ENCODE measurements at places on chromosomes 7 and 10.

- DNase-seq: no peak
Observed at GRCh38 chr7:14934839-14935238, 32.3 kb upstream of the DGKB start.

DNA sequence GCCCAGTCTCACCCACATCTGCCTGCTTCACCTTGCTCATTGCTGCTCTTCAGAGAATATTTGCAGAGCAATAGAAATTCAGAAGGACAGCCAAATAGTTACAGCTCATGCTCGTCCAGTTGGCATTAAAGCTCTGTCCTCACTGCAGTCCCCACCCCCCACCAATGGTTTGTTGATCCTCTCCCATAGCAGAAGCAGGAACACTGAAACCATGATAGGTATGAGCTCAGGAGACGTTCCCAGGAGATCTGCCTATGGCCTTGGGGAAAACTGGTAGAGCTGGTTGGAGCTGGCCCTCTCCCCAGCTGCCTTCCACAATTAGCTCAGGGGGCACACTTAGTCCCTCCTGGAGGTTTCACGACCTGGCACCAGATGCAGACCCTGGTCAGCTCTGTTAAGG, 68.6 kb upstream of the KMT2C start:
- no peak for DNase-seq

DNA sequence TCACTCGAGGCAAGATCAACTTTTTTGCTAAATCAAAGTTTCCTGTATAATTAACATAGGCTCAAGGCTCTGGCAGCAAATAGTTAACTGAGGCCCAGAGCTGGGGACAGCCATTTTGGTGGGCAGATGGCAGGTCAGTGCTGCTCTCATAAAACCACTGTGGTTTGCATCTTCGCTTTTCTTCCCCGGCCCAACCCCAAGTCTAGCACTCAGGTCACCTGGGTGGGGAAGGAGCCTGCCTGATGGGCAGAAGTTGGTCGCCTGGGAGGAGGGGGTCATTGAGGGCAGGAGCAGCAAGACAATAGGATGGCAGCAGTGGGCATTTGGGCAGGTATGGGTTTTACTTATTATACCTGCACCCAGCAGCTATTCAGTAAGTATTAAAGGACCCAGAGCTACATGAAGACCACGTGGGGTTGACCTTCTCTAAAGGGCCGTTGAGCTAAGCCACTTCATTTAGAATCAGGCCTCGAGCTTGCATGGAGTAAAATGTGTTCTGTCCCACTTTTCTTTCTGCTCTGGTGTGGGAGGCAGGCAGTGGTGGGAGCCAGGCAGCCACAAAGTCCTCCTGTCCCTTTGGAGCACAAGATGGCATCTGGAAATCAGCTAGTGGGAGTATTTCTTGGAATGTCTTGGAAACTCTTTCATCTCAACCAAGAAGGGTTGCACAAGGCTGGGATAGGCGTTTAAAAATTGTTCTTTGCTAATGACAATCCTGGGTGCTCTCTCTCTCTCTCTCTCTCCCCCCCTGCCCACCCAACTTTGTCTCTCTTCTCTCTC, 133.4 kb downstream of the SPAG6 start:
- DNase-seq: no peak

DNA sequence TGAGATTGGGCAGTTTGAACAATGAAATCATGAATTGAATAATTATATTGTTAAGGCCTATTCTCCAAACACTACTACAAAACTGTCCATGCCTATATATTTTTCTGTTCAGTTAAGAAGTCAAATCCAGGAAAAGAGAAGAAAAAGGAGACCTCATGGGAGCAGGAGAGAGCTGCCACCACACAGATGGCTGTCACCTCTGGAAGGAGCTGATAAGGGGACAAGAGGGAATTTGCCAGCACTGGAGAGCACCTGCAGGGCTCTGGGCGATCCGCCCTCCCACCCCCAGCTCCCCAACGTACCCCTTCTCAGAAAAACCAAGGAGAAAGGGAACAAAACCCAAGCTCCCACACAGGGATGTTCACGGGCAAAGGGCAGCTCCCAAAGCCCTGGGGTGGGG, 227.8 kb downstream of the TNS3 start:
- no peak for DNase-seq

DNA sequence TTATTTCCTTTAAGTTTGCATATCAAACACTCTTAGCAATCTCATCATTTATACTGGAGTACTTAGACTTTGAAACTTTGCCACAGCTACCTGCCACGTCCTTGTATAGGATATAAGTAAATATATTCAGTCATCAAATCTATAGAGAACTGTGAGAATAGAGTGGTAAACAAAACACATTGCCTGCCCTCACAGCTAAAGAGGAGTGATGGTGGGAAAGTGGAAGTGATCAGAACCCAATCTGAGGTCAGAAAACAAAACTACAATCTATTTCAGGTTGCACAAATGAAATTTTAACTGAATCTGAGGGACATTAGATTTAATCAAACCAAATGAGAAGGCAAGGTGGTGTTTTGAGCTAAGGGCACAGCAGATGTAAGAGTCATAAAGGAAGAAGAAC, 74.8 kb downstream of the ZEB1 start:
- no peak for DNase-seq

DNA sequence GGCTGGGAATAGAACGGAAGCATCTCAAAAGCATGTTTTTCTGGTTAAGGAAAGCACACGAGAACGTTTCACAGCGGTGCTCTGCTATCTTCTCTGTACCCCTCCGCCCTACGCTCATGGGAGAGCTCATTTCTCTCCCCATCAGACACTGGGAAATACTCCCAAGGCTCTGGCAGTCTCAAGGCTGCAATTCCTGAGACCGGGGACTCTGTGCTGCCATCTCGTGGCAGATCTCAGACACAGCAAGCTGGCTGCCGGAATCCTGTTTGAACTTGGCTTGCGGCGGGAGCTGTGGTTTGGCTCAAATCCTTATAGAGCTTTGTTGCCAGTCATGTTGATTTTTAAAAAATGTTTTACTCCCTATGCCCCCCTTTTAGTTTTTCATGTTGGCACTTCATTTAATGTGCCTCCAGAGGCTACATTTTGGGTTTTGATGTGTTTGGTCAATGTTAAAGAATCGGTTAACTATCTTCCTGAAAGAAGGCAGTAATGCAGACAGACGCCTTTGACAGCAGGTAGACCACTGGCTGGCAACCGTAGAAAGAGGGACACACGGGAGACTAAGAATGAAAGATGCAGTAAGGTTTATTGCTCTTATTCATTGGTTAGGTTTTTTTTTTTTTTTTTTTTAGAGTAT, 27.6 kb downstream of the BMPER start:
- DNase-seq: peak; percentile 87

DNA sequence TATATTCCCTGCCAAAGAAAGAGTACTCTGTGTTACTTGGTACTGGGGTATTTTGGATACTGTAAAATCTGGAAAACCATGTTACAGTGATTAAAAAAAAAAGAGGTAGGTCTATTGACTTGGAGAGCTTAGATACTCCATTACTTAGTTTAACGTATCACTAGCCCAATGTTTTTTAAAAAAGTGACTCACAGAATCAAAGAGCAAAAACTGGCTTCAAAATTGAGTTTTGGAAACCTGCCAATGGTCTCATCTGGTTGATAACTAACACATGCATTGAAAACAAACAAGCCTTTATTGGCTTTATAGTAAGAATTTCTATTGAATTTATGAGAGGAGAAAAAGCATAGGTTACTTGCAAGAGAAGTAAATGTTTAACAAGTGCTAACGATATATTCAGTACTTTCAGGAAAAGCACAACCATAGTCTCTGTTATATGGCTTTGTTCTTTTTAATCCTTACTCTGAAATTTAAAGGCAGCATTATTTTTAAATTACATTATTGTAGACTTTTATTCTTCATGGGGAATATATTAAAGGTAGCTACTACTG, 563.3 kb upstream of the SORCS1 start:
- DNase-seq: no peak

DNA sequence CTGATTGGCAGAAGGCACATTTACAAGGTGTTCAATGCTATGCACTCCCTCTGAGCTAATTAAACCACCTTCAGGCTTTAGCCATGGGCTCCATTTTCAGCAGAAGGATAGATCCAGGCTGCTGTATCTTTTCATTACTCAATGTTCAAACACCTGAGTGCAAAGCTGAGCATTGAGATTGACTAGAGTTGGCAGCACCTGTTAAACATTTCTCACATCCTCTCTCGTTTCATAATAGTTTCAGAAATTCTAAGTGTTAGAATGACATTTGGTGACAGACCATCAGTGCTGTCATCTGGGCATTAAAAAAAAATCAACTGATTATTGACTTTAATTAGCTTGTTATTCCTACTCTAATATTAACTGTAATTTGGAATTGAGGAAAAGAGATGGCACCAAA, 187.1 kb upstream of the SEMA3E start:
- no peak for DNase-seq

DNA sequence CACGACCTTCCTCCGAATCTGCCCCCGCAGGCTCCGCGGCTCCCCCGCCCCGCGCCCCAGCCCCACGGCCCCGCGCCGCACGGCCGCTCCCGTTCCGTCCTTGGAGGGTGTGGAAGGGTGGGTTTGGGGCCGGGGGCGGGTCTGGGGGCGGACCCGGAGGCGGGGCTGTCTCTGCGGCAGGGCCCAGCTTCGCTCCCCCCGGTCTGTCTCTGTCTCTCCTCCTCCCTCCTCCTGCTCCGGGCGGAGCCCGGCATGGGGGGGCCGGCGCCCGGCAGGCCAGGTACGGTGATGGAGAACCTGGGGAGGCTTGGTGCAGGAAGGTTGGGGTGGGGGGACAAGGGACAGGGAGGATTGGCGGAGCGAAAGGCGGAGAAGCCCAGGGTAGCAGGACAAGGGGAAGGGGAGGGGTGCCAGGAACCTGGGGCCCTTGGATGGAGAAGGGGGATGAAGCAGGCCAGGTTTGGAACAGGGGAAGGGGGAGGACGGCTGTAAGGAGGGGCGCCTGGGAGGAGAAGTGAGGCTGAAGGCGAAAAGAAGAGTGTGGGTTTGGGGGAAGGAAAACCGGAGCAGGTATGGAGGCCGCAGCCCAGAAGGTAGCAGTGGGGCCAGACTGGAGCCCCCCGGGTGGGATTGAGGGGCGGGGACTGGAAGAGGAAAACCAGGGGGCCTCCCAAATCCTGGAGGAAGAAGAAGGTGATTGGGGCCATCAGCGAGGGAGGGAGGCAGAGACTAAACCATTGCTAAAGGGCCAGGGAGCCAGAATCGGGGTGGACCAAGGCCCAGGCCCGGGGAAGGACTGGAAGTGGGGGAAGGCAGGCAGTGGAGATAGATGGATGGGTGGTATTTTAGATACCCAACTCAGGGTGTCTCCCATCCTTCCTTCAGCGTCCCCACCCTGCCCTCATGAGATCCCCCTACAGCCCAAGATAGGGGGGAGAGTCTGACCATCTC, at the start of gene NYAP1:
NYAP1 (plus strand) TSS at position 206 of the 951 bp plus-strand sequence. CDS start 1,385 bp downstream, outside the sequence.
- DNase-seq: peak; percentile 68

- DNase-seq: peak; percentile 33
Observed at GRCh38 chr7:105990727-105991453, 27.8 kb downstream of the CDHR3 start.

GRCh38 chr10:20890491-20891337, 6.4 kb downstream of the NEBL start:
- DNase-seq: no peak

GRCh38 chr10:115056186-115056585, 37.0 kb upstream of the ATRNL1 start:
- no peak for DNase-seq

GRCh38 chr7:6507906-6508305, 43.4 kb downstream of the GRID2IP start:
- DNase-seq: no peak

Data from putamen (tissue), 1 donor.